ENCODE measurements at places on chromosomes 1 and 21.

GRCh38 chr21:26935977-26936376 is 30.9 kb downstream of the ADAMTS5 start:
- no peak for DNase-seq

DNA sequence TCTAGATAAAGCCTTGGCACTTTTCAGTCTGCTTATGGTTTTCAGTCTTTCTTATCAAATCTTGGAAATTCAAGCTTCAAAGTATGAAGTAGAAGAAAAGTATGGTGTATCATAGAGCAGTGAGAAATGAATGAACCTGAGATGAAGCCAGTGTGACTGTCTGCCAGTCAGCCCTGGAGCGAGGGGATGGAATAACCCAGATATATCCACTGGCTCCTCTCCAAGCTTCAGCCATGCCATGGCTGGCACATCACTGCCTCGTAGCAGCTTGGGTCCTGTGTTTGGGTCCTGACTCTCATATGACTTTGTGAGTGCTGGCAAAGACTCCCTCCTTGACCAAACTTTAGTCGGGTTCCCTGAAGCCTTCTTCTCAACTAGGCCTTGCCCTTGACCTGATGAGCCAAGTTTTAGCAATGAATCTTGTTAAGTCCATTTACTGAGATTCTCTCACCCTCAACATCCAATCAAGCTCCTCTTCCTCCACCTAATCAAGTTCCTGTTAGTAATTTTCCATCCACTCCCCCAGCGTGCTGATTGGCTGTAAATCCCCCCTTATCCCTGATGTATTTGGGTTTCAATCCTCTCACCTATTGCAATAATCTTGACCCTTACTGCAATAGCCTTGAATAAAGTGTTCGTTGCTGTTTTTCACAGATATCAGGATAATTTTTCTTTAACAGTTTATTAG is 62.5 kb upstream of the PRDX6 start:
- DNase-seq = no peak

- DNase-seq = peak; percentile 89
These were observed 72.9 kb downstream of the SKI start for GRCh38 chr1:2300851-2301606.

GRCh38 chr1:182163821-182164223 is 102.3 kb upstream of the ZNF648 start:
- no peak for DNase-seq

- DNase-seq = no peak
These were observed 167.3 kb downstream of the FASLG start for GRCh38 chr1:172826096-172826741.

GRCh38 chr21:42426876-42427480 is 23.3 kb downstream of the UBASH3A start:
- no peak for DNase-seq

GRCh38 chr1:197976368-197976767 is 59.2 kb downstream of the LHX9 start:
- DNase-seq = no peak

GRCh38 chr1:183027791-183028190 is 4.6 kb downstream of the LAMC1 start:
- DNase-seq = no peak

- DNase-seq = no peak
These were observed 127.8 kb downstream of the NRDC start for GRCh38 chr1:51750729-51751128.

GRCh38 chr1:118944133-118944532 is 44.0 kb downstream of the TBX15 start:
- no peak for DNase-seq

DNA sequence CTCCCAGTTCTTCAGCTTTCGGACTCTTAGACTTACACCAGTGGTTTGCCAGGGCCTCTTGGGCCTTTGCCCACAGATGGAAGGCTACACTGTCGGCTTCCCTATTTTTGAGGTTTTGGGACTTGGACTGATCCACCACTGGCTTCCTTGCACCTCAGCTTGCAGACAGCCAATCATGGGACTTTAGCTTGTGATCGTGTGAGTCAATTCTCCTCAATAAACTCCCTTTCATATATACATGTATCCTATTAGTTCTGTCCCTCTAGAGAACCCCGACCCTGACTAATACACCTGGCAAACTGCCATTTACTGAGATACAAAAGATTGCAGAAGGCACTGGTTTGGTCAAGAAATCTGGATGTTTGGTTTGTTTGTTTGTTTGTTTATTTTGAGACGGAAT is 6.4 kb upstream of the RAB4A start:
- DNase-seq = no peak

GRCh38 chr1:234902774-234903547 is 225.7 kb downstream of the TOMM20 start:
- no peak for DNase-seq

DNA sequence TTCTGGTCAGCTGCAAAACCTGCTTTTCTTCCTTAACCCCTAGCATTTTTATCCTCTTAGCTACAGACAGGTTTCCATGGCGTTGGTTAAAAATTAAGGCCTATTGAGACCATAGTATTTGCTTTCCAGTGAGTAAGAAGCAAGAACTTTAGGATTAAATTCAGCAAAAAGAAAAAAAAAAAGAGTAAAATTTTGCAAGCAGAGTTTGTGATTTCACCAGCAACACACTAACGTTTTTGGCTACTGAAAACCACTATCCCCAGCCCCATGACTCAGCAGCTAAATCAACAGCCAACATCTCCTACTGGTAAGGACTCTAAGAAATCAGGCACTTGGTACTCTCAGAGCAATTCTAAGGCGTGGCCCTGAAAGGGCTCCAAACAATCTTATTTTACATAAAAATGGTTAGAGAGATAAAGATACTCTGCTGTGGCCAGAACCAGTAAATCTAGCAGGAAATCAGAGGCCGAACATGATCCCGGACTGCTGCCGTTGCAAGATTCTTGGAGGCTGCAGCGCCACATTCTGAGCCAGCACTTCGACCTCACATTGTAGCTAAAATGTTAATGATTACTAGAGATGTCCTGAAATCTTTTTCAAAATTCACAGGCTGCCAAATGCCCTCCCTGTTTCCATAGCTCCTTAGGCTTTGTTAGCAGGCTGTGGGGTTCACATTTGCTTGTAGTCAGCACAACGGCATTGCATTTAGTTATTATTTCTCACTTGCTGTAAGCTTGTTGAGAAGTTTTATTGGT is 1.6 kb upstream of the ENO1 start:
- DNase-seq = no peak

- no peak for DNase-seq
These were observed 9.9 kb upstream of the MAPKAPK2 start for GRCh38 chr1:206674745-206675175.

DNA sequence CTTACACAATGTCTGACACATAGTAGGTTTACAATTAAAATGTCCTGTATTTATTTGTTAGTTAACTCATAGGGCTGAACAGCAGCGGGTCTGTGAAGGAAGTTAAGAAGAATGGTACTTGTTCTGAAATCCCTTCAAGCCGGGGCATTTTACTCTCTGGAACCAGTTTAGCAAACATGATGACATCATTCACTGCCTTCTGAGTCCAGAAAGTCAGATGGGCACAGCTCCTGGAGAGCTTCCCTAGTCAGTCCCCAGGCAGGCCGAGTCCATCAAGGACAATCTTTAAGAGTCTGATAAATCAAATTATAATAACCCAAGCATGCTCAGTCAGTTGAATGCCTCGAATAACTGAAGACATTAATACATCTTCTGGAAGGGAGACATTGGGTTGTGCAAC is 125.4 kb upstream of the DAB1 start:
- no peak for DNase-seq

DNA sequence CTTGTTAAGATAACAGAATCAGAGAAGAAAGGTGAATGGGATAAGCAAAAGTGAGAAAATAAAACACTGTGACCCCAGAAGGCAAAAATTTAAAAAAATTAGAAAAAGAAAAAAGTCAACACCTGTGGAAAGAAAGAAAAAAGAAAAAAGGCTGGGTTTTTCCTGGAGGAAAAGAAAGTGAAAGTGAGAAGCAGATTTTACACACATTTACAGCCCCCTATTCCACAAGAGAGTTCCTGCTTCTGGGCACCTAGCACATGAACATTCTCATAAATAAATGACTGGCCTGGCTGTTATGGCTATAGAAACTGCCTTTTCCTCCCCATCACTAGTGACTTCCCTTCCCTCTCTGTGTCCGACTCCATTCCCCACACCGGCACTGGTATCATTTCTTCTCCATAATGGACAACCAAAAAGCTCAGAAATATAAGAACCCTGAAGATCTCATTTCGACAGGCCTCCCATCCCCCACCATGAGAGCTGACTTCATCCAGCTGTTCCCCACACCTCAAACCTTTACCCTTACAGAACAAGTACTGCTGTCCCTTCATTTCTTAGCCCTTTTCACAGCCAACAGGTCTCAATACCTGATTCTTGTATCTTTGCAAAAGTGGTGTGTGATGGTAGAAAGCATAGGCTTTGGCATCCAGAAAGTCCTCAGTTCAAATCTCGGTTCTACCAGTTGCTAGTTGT is 12.6 kb downstream of the MTF1 start:
- no peak for DNase-seq

GRCh38 chr1:54865238-54866073 is 21.5 kb downstream of the DHCR24 start:
- DNase-seq = no peak

GRCh38 chr1:24864370-24864777 is 65.7 kb downstream of the RUNX3 start:
- DNase-seq = no peak

GRCh38 chr1:62045574-62045973 is 149.1 kb upstream of the L1TD1 start:
- DNase-seq = no peak

DNA sequence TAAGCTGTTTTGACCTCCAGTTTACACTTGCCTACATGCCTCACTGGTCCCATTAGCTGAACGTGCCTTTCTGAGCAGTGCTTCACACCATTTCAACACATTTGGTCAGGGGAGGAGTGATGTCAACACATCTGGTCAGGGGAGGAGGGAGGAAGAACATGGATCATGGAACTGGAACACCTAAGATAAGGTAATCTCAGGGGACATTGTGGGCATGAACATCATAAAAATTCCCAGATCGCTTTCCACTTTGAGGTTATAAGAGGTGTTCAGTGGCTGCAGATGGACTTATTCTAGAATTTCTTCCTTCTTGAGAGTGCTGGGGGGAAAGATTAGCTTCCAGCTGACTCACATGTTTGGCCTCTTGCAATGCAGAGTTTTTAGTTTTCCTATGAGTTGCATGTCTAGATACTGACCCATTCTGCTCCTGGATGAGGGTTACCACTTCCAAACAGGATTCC is 2.0 kb downstream of the QSOX1 start:
- no peak for DNase-seq

DNA sequence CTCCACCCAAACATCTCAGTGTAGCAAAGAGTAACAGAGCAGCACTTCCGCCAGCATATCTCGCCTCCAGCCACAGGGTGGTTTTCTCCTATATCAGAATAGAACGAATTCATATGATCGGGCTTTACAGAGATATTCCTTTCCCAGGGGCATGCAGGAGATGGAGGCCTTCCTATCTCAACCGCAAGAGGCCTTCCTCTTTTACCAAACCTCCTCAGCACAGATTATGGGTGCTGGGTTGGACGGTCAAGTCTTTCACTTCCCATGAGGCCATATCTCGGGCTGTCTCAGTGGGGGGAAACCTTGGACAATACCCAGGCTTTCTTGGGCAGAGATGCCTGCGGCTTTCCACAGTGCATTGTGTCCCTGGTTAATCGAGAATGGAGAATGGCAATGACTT is 65.8 kb downstream of the OVGP1 start:
- DNase-seq = no peak

All from stimulated activated CD8-positive, alpha-beta memory T cell treated with anti-CD3 and anti-CD28 coated beads, Interleukin-15, amount 100 ng/mL, for 48 hours (primary cell).